Substantia nigra (tissue), 51 donors: ENCODE measurements at places on chromosomes 2 and 18.

GRCh38 chr18:24942144-24942543 lies 409.8 kb downstream of the ZNF521 start:
- DNase-seq: no peak

DNA sequence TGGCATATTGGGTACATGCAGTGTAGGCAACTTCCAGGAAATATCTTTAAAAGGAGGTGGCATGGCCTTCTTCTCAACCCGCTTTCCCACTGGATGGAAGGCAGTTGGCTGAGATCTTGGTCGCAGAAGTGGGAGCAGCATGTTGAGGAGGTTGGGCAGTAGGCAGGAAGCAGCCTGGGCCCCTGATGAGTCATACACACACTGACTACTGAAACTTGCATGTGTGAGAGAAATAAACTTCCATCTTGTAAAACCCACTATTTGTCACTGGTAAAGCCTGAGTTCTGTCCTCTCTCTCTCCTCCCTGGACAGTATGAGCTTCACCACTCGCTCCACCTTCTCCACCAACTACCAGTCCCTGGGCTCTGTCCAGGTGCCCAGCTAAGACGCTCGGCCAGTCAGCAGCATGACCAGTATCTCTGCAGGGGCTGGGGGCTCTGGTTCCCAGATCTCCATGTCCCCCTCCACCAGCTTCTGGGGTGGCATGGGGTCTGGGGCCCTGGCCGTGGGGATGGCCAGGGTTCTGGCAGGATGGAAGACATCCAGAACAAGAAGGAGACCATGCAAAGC lies 233.8 kb upstream of the SPRED2 start:
- DNase-seq: no peak

- no peak for DNase-seq
Measured at GRCh38 chr2:39027421-39027820, 93.4 kb downstream of the SOS1 start.

DNA sequence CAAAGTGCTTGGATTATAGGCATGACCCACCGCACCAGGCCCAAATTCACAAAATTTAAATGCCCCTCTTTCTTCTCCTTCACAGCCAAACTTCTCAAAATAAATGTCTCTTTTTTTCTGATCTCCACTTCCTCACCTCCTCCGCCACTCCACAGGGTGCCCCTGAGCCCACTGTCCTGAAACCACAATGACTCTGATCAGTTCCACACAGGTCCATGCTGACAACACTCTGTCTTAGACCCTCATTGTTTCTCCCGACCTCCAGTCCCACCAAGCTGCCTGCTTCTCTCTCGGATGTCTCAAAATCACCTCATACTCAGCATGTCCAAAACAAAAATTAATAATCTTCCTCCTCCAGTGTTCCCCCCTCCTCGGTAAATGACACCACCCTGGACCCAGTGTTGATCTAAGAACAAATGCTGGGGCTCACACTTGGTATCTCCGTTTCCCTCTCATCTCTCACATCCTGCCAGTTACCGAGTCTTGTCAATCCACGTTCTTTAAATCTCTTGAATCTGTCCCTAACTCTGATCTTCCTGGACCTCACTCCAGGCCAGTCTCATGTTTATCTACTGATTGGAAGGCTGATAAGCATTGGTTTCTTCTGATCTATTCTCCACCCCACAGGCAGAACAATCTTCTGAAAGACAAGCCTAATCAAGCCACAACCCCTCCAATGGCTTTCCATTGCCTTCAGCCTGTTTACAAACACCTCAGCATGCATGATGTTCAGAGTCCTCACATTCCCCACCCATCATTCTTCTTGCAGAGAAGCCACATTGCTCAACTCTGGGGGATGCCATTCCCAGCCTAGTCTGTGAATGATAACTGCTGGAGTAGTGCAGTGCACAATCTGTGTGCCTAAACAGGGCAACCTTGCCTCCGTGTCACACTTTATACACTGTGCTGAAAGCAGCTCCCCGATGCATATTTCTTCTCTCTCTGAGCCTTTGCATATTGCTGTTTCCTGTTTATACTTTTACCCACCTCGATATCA lies 12.4 kb upstream of the ANKRD44 start:
- no peak for DNase-seq

DNA sequence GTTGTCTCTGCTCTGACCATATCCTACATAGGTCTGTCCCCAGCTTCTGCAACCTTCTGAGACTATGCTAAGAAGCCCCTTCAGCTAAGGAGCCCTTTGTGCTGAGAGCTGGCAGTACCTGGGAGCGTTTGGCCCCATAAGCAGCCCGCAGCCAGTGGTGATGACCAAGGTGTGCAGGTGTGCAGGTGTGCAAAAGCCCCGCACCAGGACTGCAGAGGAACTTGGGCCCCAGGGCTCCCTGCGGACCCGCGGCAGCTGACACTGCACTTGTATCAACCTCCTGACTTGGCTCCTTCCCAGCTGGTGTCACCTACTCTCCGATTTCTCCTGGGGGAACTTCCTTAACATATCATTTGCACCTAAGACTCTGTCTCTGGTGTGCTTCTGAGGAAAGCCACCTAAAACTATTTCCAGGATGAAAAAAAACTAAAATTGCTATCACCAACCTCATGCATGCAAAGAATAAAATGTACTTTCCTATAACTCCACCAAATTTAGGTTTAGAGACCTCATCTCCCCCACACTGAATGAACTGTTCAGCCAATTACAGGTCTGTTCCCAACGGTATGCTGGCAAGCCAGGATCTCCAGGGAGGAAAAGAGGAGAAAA lies 16.1 kb upstream of the GNAL start:
- DNase-seq: no peak

- no peak for DNase-seq
Measured at GRCh38 chr2:150475479-150476250, 11.8 kb downstream of the RND3 start.

- no peak for DNase-seq
Measured at GRCh38 chr2:133532919-133533318, 35.3 kb downstream of the NCKAP5 start.

- DNase-seq: no peak
Measured at GRCh38 chr2:203500951-203501350, 34.1 kb downstream of the RAPH1 start.

- DNase-seq: no peak
Measured at GRCh38 chr2:197498235-197498936, 1.3 kb downstream of the HSPD1 start.

- DNase-seq: no peak
Measured at GRCh38 chr2:55345064-55345463, 74.6 kb downstream of the CCDC88A start.

DNA sequence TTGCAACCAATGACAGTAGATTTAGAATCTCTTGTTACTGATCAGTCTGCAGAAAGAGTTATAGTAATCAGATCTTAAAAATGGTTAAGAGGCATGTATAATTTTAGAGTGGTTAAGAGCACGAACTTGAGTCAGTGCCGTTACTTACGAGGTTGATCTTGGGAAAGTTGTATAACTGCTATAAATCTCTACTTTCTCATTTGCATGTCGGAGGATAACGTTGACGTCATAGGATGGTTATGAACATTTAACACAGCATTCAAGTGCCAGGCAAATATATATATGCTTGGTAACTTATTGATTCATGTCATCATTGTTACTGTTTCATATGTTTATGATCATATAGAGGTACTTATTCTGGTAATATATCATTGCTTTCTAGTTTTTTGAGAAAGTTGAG lies 146.2 kb downstream of the ARHGAP28 start:
- DNase-seq: no peak

DNA sequence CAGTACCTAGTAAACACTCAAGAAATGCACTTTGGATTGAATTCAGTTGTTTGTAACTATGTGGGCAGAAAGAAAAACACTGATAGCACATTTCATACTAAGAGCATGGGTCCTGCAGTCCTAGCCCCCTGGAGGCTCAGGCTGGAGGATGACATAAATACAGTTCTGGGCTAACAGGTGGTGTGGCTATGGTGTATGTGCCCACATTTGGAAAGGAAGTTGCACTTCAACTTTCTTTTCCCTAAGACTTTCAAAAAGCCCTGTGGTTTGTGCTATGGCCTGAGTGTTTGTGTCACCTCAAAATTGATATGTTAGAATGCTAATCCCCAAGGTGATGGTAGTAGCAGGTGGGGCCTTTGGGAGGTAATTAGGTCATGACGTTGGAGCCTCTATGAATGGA lies 218.2 kb downstream of the CDCA7 start:
- no peak for DNase-seq

DNA sequence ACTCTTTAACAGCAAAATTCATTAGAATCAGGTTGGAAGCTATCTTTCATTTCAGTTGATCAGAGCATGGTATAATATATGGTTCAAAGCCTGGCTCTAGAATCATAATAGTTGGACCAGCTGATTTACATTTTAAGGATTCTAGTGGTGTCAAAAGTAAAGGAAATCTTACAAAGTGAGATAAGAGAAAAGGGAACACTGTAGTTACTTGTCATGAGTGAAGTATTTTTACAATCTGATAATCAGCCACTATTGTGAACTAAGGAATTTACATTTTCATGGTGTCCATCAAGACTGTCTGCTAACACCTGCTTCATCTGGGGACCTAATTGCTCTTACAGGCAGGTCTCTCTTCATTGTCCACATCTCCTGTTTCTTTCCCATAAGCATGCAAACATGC lies 161.1 kb downstream of the SLC39A10 start:
- DNase-seq: no peak

GRCh38 chr18:54218299-54218698 lies 6.2 kb downstream of the MBD2 start:
- no peak for DNase-seq

GRCh38 chr2:39023649-39024048 lies 97.2 kb downstream of the SOS1 start:
- no peak for DNase-seq

DNA sequence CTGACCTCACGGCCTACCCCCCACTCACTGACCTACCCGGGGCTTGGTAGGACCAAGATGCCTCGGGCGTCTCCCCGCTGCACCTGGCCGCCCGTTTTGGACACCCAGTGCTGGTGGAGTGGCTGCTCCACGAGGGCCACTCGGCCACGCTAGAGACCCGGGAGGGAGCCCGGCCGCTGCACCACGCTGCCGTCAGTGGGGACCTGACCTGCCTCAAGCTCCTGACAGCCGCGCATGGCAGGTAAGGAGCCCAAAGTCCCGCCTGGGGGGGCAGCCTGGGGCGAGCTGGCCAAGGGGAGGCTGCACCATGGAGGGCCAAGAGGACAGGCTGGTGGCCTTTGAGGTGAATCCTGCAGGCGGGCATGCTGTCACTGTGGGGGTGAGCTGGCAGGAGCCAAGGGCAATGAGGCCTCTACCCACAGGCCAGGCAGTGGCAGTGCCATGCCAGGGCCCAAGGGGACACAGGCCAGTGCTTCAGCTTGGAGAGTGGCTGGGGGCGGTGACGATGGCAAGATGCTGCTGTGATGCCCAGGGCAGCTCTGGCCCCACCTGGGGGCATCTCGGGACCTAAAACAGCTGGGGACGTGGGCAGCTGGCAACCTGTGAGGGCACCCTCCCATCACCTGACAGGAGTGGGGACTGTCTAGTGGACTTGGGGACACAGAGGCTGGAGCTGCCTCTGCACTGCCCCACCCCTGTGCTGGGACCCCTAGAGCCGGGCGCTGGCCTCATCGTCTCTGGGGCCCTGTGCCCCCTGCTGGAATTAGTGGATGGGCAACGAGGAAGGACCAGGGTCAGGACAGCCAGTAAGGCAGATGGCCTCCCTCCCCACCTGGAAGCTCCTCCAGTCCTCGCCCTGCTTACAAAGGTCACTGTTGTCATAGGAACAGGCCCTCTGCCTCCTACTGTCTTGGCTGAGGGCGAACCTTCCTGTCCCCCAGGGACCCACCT lies 2.0 kb downstream of the ESPNL start:
- no peak for DNase-seq

GRCh38 chr2:200174433-200175216 lies 131.9 kb upstream of the SPATS2L start:
- no peak for DNase-seq

- no peak for DNase-seq
Measured at GRCh38 chr18:2683055-2683454, 27.5 kb downstream of the SMCHD1 start.

- no peak for DNase-seq
Measured at GRCh38 chr2:148660999-148661398, 16.4 kb downstream of the EPC2 start.

- DNase-seq: no peak
Measured at GRCh38 chr2:74739129-74739528, 85.1 kb downstream of the SEMA4F start.

GRCh38 chr2:190791347-190791975 lies 89.2 kb upstream of the GLS start:
- no peak for DNase-seq

GRCh38 chr2:217939629-217940245 lies 63.1 kb downstream of the TNS1 start:
- DNase-seq: no peak

- no peak for DNase-seq
Measured at GRCh38 chr2:174634130-174635014, 36.8 kb upstream of the WIPF1 start.

DNA sequence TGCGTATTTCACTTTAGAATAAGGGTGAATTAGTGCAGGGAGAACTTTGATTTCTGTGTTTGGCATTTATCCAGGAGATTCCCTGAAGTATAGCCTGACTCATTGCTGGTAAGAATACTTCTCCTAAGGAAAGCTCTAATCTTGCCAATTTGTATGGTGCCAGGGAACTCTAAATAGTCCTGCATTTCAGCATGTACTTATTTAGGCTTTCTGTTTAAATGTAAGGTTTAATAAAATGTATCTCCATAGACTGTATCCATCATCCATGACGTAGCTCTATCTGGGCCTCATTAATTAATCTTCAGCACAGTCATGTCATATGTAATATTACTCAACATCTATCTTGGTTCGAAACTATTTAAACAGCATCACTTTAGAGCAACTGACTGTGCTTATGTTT lies 127.7 kb downstream of the DOK6 start:
- DNase-seq: no peak

DNA sequence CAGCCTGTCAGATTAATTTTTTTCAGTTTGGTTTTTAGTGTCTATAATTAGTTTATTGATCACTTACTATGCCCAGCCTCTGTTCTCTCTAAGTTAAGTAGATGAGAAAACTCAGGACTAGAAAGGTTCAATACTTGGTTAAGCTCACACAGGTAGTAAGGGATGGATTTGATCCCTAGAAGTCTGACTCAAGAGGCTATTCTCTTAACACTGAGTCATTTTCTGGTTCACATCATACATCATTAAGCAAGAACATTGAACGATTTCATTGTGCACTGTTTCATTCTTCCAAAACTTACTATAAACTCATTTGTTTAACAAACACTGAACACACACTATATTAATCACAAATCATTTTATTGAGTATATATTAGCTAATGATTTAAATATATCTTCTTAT lies 54.1 kb upstream of the SLC38A11 start:
- no peak for DNase-seq

- DNase-seq: no peak
Measured at GRCh38 chr2:99481527-99481926, 8.3 kb downstream of the REV1 start.
